AG09309 (cell line): ENCODE measurements at places on chromosomes 11 and 22.
A peak's percentile ranks its signal among the peaks of the same experiment; 100 is the strongest.

- DNase-seq: no peak
Measured at GRCh38 chr11:133506551-133507094, 25.7 kb downstream of the OPCML start.

GRCh38 chr11:95512177-95512576 is 277.4 kb downstream of the FAM76B start:
- DNase-seq: peak; percentile 91

DNA sequence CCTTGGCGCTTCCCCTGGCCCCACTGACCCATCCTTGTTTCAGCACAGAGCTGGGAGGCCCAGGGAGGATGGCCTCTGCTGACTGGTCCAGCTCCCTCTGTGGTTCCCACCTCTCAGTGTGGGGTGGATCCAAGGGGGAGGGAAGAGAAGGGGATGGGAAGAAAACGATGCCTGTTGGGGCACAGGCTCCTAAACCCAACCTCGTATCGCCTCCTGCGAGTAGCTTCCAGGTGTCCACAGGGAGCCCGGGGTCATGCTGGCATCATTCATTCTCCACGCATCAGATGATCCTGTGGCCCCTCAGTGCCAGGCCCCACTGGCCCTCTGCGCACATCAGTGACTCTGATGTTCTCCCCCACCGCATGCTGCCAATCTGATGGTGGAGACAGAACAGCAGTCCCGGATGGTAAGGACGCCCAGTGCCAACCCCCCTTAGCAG is 5.1 kb downstream of the MYEOV start:
- no peak for DNase-seq

- no peak for DNase-seq
Measured at GRCh38 chr11:19576903-19577302, 135.7 kb upstream of the NAV2 start.

GRCh38 chr22:23085351-23085671 is 15.0 kb downstream of the GNAZ start:
- no peak for DNase-seq

DNA sequence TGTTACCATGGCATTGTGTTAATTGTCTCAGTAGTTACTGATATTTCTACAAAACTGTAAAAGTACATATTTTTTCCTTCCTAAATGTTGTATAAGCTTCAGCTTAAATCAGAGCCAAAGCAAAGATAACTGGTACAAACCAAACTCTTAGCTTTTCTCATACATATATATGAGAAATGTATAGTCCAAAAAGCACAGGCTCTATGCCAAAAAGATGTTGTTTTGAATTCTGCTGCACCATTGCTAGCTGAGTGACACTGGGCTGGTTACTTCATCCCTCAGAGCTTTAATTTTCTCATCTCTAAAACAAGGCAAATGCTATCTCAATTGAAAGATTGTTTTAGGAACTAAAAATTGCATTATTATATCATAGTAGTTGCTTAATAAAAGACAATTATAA is 6.7 kb upstream of the GRIA4 start:
- no peak for DNase-seq

DNA sequence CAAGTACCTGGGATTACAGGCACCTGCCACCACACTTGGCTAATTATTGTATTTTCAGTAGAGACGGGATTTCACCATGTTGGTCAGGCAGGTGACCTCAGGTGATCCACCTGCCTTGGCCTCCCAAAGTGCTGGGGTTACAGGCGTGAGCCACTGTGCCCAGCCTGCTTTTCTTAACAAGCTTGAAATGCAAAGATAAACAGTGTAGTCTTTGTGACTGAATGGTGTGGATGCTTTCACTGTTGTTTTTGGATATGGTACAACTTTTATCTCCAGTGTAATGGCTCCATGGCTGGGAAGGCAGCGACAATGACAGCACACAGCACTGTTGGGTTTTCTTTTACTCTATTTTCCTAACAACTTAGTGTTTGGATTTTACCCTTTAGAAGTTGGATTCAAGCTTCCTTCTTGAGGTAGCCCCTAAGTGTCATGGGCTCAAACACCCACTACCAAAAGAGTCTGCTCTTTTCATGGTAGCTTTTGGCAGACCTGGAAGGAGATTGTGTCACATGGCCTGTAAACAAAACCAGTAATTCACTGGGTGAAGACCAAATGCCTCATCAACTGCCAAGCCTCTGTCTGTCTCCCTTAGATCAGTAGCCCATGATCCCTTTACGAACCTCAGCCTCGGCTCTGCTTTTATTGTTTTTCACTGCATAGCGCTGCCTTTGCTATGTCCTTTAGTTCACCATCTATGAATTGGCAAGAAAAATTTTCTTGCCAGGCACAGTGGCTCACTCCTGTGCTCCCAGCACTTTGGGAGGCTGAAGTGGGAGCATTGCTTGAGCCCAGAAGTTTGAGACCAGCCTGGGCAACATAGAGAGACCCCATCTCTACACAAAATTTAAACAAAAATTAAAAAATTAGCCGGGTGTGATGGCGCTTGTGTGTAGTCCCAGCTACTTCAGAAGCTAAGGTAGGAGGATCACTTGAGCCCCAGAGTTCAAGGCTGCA is 6.4 kb downstream of the VPS51 start:
- DNase-seq: no peak

DNA sequence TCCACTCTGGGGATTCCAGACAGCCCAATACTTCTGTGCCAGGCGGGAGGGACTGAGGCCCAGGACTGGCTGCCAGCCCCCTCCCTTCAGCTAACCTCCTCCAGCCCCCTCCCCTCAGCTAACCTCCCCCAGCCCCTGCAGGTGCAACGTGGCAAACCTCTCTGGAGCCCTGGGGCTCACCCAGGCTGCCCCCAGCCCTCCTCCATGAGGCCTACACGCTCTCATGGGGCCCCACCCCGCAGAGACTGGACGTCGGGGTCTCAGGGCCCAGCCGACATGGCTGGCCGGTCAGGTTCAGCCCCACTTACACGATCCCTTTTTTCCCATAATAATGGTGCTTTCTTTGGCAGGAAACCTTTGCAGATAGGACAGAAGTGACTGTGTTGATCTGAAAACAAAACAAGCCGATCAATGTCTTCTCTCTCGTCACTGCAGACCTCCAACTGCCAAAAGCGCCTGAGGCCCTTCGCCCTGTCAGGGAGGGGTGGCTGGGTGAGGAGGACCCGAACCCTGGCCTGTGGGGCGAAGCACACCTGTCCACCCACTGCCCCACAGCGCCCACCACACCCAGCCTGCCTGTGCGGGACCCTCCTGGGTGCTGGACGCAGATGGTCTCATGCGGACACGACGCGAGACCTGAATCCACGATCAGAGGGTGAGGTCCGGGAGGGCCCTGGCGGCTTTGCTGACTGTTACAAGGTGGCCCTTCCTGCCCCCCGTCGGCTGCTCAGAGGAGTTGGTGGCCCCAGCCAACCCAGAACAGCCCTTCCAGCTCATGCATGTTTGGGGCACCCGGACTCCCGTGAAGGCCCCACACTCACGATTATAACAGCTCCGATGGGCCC is 33.6 kb downstream of the TRMU start:
- no peak for DNase-seq

DNA sequence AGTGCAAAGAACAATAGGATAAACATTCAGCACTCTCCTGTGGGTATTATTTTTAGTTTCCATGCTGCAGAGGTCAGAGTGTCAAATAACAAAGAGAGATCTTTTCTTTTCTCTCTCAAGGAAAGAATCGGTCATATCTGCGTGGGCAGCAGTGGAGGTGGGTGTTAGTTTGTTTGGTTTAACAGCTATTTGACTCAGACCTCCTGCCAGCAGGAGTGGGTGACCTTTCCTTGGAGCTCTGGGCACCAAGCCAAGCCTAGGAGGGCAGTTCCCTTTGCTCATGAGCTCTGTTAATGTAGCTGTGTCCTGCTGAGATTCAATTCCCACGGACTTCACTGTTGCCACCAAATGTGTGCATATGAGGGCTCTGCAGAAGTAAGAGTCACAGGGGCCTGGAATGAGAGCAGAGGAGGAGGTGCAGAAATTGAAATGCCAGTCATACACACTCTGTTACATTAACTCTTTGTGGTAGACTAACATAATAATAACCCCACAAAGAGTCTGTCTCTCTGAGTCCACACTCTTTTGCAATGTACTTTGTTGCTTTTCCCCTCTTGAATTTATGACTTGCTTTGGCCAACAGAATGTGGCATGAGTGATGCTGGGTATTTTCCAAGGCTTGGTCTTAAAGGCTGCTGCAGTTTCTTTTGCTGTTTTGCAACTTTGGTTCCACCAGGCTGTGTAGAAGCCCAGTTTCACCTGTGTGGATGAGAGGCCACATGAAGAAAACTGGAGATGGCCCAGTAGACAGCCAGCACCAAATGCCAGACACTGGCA is 76.0 kb upstream of the GRK3 start:
- DNase-seq: peak; percentile 60

DNA sequence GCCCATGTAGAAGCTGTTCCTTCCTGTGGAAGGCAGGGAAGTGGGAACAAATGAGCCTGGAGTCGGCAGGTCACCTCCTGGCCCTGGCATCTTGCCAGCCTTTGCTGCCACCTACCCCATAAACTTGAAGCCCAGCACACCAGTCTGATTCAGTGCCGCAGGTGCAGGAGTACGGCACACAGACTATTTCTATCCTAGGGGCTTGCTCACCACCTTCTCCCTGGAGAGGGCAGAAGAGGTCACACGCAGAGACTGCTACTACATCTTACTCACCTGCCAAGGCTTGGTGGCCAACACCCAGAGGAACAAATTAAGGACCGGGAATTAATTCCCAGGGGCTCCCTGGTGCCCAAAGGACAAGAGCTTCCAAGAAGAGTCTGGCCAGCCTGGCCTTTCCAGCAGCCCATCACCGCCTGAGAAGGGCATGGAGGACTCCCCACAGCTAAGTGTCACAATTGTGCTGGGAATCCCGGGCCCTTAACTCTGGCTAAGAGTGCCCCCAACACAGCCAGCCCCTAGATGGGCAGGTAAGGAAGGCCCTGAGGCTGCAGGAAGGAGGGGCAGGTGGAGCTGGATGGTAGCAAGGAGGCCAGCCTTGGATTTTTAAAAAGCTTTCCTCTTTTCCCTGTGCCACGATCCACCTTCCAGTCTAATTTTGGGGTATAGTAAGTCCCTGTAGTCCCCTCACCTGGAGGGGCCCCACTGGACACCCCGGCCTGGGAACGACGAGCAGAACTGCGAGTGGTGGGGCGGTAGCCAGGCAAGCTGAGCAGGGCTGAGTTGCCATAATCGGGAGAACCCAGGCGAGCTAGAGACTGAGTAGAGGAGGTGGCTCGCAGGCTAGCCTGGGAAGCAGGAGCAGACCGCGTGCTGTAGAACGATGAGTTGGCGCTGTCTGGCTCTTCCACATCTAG is 6.9 kb downstream of the IL18BP start:
- no peak for DNase-seq

- no peak for DNase-seq
Measured at GRCh38 chr11:2293984-2294925, 7.5 kb downstream of the C11orf21 start.

GRCh38 chr22:49334449-49334789 is 493.3 kb downstream of the BRD1 start:
- DNase-seq: no peak

GRCh38 chr11:86341382-86341781 is 33.3 kb upstream of the CCDC81 start:
- DNase-seq: no peak

GRCh38 chr22:28075358-28075981 is 156.4 kb upstream of the PITPNB start:
- peak; percentile 63 for DNase-seq

DNA sequence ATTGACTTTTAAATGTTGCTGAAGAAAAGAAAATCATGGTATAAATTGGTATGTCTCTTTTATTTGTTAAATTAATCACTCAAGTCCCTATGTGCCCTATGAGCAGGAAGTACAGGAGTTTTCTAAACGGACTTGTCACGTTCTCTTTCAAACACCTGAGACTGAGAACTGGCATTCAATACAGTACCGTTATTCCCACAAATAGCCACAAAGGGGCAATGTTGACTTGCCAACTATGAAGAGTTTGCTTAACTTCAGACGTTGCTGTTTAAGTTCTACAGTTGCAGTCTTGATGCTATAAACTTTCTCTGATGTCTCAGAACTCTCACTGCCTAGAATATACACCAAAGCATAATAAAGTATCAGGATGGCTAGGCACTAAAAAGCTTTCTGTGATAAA is 7.6 kb downstream of the OR56A1 start:
- peak; percentile 23 for DNase-seq

GRCh38 chr22:27992294-27993165 is 73.5 kb upstream of the PITPNB start:
- DNase-seq: no peak

GRCh38 chr11:32440916-32441315 is 5.6 kb upstream of the WT1 start:
- DNase-seq: no peak

DNA sequence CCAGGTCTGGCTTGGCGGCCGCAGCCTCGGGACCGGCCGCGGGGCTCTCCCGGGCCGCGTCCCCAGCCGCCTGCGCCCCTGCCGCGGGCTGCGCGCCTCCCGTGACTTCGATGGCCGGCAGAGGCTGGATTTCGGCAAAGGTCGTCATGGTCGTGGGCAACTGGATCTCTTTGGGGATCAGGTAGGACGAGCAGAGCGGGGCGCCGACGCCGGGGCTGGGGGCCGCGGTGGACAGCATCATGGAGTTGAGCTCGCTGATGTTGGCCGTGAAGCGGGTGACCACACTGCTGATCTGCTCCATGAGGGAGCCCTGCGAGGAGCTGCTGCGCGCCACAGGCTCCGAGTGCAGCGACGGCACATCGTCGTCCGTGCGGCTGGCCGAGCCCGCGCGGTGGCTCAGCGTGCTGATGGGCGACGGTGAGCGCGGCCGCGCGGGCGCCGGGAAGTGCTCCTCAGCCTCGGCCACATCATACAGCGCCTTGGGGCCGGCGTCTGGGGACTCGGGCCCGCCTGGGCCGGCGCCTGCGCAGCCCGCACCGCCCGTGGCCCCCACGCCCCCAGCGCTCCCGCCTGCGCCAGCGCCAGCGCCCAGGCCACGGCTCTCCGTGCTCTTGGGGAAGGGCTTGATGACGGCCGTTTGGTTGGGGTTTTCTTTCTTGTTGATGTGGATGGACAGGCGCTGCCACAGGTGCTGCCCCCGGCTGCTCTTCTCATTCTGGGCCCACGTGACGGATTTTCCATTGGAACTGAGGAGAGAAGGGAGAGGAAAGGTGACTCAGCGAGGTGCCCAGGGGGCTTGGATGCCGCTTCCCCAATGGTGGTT is 171.4 kb upstream of the CTSC start:
- DNase-seq: no peak

GRCh38 chr11:93653080-93653479 is 8.4 kb upstream of the CEP295 start:
- DNase-seq: no peak

GRCh38 chr11:925158-925495 is 543 bp upstream of the AP2A2 start:
- no peak for DNase-seq

GRCh38 chr22:19630614-19631013 is 83.7 kb upstream of the SEPTIN5 start:
- no peak for DNase-seq

- DNase-seq: no peak
Measured at GRCh38 chr11:73268671-73269271, 3.4 kb upstream of the P2RY6 start.

DNA sequence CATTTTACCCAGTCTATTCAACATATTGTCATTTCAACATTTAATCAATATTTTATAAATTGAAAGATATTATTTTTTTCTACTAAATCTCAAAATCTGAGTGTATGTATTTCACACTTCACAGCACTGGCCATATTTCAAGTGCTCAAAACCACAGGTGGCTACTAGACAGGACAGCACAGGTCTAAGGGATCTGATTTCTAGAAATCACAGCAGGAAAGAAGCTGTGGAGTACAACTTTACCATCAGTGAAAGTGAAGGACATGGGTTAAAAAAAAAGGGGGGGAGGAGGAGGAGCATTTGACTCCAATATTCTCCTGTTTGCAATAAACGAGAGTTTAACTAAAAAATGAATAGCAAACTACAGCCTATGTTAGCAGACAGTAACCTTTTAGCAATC is 4.5 kb downstream of the PRDM10 start:
- no peak for DNase-seq

GRCh38 chr22:36456464-36456845 is 25.0 kb downstream of the TXN2 start:
- no peak for DNase-seq
